ENCODE measurements at places on chromosomes 1 and 21.

DNA sequence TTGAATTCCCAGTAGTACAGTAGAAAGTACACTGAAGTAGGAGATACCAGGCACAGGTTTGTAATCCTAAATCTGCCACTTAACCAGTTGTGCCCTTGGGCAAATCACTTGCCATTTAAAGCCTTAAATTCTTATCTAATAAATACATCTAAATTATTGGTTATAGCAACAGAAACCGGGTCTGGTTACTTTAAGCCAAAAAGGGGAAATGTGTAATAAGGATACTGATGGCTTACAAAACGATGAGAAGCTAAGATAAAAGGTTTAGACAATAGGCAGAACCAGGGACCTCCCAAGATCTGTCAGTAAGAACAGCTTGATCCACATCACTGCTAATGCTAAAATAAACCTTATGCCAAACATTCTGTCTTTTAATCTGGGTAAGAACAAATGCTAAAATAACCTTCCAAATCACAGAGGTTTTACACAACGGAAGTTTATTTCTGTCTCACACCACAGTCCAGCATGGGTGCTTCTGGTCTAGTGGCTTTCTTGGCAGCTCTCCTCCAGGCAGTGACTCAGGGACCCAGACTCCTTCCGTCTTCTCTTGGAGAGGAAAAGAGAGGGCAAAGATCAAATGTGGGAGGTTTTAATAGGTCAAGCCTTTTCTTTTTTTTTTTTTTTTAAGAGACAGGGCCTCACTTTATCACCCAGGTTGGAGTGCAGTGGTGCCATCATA, 16.5 kb upstream of the ZMYM1 start:
- DNase-seq, result no peak

DNA sequence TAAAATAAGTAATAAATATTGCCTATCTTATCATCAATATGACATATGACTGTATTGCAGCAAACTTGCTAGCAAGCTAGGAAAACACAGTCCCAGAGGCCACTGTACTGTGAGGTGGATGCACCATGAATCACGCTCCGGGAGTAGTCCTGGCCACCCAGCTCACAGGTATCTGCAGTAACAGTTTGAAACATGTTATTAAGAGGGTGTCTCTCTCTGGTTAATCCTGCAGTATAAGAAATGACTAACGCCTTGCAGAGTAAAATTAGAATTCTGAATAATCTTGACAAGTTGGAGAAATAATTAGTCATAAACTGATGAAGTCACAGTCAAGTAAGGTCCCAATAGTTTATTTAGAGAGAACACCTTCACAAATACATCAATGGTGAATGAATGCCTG, 34.0 kb upstream of the DPT start:
- no peak for DNase-seq

DNA sequence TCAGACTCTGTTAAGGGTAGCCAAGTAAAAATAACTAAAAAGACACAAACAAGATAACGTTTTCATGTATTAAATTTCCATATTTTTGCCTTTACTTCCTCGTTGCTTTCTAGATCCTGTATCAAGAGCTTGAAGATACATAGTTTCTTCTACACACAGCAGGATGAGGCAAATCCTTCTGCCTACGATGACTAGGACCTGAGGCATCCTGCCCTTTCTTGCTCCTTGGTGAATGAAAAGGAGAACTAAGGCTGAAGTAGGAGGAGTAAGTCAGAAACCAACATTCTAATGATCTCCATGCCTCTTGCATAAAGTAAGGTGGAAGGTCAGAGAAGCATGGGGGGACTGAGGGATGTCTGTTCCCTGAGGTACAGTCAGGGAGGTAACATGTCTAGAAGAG, 102.6 kb downstream of the GPATCH2 start:
- DNase-seq, result no peak

DNA sequence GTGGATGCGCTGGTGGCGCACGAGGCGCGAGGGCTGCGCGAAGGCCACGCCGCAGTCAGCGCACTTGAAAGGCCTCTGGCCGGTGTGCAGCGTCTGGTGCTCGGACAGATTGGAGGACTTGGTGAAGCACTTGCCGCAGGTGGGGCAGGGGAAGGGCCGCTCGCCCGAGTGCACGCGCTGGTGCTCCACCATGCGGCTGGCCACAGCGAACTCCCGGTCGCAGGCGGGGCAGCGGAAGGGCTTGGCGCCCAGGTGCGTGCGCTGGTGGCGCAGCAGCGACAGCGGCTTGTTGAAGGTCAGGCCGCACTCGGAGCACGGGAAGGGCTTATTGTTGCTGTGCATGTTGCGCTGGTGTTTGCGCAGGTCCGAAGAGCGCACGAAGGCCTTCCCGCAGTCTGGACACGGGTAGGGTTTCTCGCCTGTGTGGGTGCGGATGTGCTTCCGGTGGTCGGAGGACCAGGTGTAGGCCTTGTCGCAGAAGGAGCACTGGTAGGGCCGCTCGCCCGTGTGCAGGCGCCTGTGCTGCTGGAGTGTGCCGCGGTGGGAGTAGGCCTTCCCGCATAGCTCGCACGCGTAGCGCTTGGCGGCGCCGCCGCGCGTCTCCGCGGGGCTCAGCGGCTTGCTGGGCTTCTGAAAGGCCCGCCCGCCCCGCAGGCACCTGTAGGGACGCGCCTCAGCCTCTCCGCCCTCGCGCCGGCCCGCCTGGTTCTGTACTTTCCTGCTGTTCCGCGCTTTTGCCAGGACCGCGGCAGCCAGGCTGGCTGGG, 4.7 kb downstream of the ZNF648 start:
- DNase-seq, result no peak

- no peak for DNase-seq
These were observed 370.2 kb upstream of the DAB1 start for GRCh38 chr1:57794078-57794477.

DNA sequence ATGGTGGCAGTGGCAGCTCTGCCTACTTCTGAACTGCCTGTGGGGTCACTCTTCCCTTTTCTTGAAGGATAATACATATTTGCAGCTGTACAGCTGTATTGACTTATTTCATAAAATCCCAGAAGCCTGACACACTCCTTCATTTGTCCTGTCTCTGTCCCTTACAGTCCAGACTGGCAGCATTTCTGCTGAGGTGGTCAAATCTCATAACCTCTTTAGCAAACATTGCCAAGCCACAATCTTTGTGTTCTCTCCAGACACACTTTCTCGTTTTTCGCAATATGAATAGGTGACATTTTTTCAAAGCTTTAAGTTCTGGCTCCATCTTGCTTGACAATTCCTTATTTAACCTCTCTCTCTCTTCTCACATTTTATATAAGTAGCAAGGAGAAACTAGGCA, 15.2 kb downstream of the LY9 start:
- DNase-seq, result no peak

DNA sequence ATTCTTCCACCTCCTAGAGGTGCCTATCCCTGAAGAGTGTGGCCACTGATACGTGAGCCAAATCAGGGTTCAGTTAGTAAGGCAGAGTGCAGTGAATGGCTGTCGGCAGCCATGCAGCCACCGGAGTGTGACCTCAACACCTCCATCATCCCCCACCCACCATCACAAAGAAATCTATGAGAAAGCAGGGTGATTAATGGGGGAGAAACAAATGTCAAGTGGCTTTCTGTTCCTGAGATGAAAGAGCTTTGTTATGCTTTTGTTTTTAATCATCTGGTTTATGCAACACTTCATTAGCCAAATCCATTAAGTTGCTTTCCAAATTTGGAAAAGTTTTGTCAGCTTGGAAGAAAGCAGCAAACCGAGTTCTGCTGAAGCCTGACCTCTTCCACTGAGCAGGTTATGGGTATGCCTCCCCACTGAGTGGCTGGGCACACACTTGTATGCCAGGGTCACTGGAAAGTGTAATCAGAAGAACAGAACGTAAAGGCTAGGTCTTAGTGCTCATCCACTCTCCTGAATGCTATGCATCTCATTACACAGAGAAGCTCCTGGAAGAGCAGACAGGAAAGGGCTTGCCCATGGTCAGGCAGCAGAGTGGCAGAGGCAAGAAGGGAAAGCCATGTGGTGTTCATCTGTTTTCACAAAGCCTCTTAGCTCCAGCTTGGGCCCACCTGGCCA, 57.1 kb upstream of the ATP1B1 start:
- DNase-seq, result no peak

DNA sequence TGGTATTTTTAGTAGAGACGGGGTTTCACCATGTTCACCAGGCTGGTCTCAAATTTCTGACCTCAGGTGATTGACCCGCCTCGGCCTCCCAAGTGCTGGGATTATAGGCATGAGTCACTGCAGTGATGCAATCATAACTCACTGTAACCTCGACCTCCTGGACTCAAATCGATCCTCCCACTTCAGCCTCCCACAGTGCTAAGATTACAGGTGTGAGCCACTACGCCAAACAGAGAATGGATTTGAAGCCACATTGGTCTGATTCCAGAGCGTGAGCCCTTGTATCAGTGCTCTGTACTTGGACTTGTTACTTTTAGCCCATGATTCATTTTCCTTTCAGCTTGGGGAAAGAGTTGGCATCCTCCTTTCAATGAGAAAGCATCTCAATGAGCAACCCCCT, 14.9 kb upstream of the ZNF683 start:
- DNase-seq, result no peak

DNA sequence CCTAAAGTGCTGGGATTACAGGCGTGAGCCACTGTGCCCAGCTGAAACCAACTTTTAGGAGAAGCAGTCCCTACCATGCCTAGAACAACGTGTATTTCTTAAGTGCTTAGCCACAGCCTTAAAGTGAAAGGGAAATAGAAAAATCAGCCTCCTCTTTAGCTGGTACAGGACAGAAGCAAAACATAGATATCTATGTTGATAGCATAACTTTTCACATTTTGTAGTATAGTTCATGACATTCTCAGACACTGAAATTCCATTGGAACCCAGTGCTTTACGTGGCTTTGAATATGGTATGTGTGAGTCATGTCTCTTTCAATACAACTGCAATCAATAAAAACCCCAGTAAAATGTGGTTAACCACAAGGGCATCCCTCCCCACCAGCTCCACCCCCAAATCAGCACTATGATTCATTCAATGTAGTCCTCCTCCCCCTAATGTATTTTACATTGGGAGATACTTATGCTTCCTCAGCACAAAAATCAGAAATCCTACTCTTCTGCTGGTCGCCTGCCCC, 32.1 kb downstream of the TGFB2 start:
- no peak for DNase-seq

GRCh38 chr1:163912170-163912884, 590.6 kb downstream of the NUF2 start:
- no peak for DNase-seq

DNA sequence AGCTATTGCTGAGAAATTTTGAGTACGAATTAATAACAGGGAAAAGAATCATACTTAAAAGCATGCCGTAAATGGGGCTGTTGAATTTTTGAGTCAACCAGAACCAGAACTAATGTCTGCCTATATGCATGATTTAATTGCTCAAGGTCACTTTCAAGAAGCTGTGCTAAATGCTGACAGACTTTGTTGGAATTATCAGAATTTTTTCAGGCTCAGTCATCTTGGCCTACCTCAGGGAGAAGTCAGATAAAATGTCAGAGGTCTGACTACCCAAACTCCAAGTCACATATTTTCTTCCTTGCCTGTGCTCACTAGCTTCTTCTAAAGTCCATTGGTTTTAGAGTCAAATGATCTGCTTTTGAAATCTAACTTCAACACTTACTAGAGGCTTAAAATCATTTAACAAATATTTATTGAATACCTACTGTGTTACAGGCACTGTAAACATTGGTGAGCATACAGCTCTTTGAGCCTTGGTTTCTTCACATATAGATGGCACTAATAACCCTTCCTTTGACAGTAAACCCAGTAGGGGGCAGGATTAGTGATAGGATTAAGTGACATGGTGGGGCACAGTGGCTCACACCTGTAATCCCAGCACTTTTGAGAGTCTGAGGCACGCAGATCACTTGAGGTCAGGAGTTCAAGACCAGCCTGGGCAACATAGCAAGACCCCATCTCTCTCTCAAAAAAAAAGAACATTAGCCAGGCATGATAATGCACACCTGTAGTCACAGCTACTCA, 121.2 kb upstream of the SLC44A3 start:
- no peak for DNase-seq

GRCh38 chr1:88466899-88467580, 217.0 kb upstream of the PKN2 start:
- no peak for DNase-seq

- peak; percentile 97 for DNase-seq
These were observed at the start of gene RNF187 for GRCh38 chr1:228487336-228488124. TSS of gene RNF187 (plus strand) at chr1:228487382.

DNA sequence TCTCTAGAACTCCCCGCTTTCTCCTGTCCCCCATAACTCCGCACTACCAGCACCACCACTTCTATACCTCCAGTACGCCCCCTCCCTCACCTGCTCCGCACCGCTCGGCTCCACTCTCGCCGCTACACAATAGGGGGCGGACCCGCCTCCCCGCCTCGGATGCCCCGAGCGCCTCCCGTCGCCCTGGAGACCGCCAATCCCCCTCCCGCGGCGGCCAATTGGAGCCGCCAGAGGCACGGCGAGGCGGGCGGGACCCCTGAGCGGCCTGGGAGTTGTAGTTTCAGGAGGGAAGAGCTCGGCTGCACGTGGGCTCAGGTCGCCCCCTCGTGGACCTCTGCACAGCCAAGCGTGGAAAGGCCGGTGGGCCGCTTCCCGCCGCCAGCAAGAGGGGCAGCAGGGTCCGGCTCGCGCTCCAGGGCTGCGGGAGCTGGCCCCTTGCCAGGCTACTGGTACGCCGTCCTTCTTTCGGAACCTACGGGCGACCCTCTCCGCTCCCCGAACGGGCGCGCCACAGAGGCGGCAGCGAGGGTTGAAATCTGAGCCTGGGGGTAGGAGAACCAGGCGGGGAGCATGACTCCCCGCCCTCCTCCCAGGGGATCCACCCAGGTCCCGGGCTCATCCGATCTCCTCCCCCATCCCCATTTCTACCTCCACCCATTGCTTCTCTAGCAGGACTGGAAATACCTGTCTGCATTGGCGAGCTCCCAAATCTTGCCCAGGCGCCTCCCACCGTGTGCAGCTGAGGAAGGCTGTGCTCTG, at the start of gene IGSF9:
IGSF9 (minus strand) TSS at position 131 of the 759 bp plus-strand sequence. CDS start 2,159 bp downstream, outside the sequence.
- DNase-seq, result peak; percentile 91

DNA sequence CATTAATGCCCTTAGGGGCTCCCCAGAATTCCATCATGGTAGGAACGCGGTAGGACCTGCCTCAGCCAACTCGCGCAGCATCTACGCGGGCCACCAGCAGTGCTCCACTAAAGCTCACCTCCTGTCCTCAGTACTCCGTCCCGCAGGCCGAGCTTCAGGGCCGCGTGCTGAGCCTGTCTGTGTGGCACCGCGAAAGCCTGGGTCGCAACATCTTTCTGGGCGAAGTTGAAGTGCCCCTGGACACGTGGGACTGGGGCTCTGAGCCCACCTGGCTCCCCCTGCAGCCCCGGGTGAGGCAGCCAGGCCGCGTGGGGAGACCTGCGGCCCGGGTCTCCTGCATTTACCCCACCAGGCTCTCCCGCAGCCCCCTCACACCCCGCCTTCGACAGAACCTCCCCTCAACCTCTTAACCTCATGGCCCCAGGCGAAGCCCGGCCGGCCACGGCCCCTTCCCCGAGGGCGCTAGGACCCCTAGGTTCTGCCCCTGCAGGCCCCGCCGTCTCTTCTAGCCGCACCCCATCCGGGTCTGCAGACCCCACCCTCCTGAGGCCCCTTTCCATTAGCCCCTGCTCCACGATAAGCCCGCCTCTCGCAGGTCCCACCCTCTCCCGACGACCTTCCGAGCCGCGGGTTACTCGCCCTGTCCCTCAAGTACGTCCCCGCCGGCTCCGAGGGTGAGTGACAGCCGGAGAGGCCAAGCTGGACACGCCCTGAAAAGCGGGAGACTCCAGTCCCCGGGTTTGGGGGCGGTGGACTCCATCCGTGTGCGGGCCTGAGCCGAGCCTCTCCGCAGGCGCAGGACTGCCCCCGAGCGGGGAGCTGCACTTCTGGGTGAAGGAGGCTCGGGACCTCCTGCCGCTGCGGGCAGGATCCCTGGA, 9.1 kb downstream of the SYTL1 start:
- DNase-seq, result peak; percentile 91
